A549 treated with CpdA at 1 μM for 4 hours (cell line): ENCODE measurements at places on chromosomes 7 and 10. TPM values are rescaled to one million over a fixed set of nuclear protein-coding genes. Genes with fewer than 3 reads are reported as not detected.

Gene GHRHR
- not detected in 5 replicates for total RNA-seq

Gene GPR15LG
- total RNA-seq = not detected in 5 replicates

Gene LRRC17
- 0.07 to 0.12 TPM (median 0.07 TPM) in 3 of 5 replicates, not detected in the others for total RNA-seq

Gene GPRIN2
- total RNA-seq = 20.8 to 34.6 TPM (median 26.3 TPM) in 5 replicates

Gene SLC29A3
- 11.9 to 15.4 TPM (median 12.9 TPM) in 5 replicates for total RNA-seq

Gene MSMB
- total RNA-seq = not detected in 5 replicates

Gene ANKRD26
- total RNA-seq = 2.2 to 3.3 TPM (median 2.9 TPM) in 5 replicates

Gene STAG3
- 0.18 to 0.45 TPM (median 0.26 TPM) in 4 of 5 replicates, not detected in the other for total RNA-seq

Gene TMEM273
- total RNA-seq = not detected in 5 replicates

Gene ELAPOR2
- total RNA-seq = 0.06 to 0.35 TPM in 2 of 5 replicates, not detected in the others

Gene HOXA1
- 2.8 to 4.0 TPM (median 3.4 TPM) in 5 replicates for total RNA-seq

Gene EBLN1
- 0.08 TPM in 1 of 5 replicates, not detected in the others for total RNA-seq

Gene CLRN3
- total RNA-seq = not detected in 5 replicates

Gene SEMA3E
- 2.2 to 3.4 TPM (median 2.8 TPM) in 5 replicates for total RNA-seq

Gene DNAH11
- 0.05 to 0.20 TPM (median 0.10 TPM) in 5 replicates for total RNA-seq

Gene ERVW-1
- total RNA-seq = 0.03 TPM in 1 of 5 replicates, not detected in the others

Gene ZNF804B
- not detected in 5 replicates for total RNA-seq

Gene CTAGE15
- total RNA-seq = not detected in 5 replicates

Gene CLDN3
- total RNA-seq = 1.4 to 3.8 TPM (median 3.1 TPM) in 5 replicates

Gene PLAC9
- 0.16 to 0.50 TPM in 2 of 5 replicates, not detected in the others for total RNA-seq
